Naive thymus-derived CD8-positive, alpha-beta T cell (primary cell): ENCODE measurements at places on chromosomes 12 and 14.

- no peak for DNase-seq
These were observed 84.1 kb downstream of the BCL11B start for GRCh38 chr14:99187858-99188257.

GRCh38 chr14:69901113-69901951 lies 22.1 kb downstream of the SMOC1 start:
- no peak for DNase-seq

DNA sequence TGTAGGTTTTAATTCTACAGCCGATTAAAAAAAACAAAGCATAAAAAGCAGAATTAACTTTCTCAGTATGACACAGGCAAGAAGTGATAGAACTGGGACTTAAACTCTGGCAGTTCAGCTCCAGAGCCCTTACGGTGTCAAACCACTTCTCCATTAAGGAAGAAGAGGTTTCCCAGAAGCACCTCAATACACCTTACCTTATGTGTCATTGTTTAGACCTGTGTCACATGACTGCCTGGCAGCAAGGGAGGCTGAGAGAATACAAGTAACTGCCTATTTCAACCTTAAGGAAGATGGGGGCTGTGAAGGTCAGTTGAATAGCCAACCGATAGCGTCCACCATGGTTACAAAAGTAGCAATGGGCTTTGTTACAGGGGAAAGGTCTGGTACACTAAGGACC lies 54.6 kb upstream of the ARHGAP5 start:
- DNase-seq = no peak

DNA sequence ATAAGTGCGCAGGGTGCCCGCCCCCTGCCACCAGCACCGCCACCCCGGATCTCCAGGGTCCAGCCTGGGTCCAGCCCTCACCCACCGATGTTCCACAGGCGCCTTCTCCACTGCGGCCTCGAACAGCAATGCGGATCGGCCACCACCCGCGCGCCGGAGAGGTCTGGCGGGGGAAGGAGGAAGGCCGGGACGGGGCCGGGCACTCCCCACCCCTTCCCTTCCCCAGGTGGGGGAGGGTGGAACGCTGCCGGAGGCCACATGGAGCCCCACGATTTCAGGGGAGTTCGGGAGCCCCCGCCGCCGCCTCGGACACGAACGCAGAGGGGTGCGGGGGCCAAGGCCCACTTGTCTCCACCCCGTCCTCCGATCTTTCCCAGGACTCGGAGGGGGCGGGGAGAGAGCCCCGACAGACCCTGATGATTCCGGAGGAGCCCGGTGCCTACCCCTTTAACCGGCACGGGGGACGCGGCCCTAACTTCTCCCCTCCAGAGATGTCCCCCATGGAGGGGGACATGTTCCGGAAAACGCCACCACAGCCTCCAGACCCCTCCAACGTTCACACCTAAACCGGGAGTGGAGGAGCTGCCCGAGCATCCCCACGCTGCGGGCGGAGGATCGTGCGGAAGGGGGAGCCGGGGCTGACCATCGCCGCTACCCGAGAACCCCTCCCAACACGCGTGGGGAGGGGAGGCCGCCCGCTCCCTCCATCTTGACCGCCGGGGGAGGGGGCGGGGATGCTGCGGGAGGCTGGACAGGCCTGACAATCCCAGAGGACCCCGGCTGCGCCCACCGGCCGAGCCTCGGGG lies 1.1 kb downstream of the ATXN2 start:
- DNase-seq = peak; percentile 28

GRCh38 chr12:64187794-64188193 lies 34.3 kb downstream of the KICS2 start:
- DNase-seq = no peak

GRCh38 chr12:24143928-24144327 lies 194.5 kb upstream of the SOX5 start:
- DNase-seq = no peak

- DNase-seq = no peak
These were observed 180.9 kb downstream of the CALM1 start for GRCh38 chr14:90577661-90578282.

- no peak for DNase-seq
These were observed 178.6 kb downstream of the TMEM132C start for GRCh38 chr12:128445415-128446127.

- no peak for DNase-seq
These were observed 42.2 kb downstream of the TAOK3 start for GRCh38 chr12:118330421-118331018.

DNA sequence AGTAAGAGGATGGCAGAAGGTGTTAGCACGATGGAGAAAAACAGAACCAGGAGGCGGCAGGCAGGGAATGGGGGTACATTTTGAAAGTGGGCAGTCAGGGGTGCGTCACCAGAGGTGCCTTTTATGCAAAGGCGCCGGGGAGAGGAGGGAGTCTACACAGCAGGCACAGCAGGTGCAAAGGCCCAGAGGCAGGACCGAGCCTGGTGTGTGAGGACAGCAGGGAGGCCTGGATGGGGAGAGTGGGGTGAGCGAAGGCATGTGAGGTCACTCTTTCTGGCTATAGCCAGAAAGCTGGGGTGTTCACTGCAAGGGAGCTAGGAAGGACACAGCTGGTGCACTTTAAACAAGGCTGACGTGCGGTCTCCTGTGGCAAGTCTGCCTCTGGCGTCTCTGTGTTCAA lies 65.0 kb downstream of the NCOR2 start:
- no peak for DNase-seq

DNA sequence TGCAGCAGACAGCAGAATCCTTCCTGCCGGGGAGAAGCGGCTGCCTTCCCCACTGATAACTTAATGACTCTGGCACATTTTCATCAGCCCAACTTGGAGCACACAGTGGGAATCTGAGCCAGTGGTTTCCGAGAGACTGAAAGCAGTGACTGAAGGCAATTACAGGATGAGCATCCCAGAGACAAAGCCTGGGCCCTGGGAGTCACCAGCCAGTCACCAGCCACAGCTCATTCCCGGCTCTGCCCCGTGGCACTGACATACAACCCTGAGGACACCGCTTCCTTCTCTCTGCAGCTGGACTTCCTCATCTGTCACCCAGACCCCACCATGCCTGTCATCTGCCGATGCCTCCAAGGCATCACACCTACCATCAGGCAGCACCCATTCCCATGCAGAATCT lies 192.3 kb downstream of the DPF3 start:
- no peak for DNase-seq

DNA sequence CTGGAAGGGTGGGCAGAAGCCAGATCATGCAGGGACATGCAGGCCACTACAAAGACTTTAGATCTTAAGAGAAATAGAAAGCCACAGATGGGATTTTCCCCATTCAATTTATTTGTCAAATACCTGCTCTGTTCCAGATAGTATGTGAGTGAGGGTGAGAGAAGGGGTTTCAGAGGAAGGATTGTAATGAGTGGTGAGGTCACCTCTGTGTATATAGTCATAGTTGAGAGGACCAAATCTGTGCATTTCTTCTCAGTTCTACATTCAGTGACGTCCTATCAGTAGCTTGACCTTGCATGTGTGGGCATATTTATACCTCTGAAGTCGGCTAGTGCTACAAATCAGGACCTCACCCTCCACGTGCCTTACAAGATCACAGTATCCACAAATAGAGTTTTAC lies 31.2 kb upstream of the RBM19 start:
- DNase-seq = no peak

DNA sequence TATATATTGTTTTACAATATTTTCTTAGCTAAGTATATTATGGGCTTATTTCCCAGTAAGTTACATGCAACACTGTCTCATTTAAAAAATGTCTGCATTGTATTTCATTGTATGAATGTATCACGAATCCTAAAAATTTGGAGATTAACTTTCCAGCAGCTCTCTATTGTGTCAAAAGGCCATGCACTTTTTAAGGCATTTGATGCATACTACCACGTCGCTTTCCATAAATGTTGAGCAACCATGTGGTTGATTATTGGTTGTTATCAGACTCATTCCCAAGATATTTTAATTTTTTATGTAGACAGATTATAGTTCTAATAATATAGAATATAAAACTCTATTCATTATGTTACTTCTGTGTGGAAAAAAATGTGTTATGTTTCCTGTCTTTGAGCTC lies 79.9 kb downstream of the SMOC1 start:
- no peak for DNase-seq

DNA sequence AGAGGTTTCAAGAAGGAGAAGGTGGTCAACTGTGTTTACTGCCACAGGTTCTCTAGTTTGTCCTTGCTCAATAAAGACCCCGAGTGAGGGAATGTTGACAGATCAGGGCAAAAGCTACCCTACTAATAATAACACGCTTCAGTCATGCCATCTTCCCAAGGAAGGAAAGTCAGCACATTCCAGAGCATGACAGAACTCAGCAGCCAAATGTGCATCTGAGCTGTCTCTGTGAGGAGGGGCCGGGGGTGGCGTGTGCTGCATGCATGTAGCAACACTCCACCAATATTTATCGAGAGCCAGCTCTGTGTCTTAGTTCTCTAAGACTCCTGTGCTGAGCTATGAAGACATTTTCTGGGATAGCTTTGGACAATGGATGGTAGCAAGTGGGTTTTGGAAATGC lies 260.4 kb downstream of the DPF3 start:
- DNase-seq = no peak

DNA sequence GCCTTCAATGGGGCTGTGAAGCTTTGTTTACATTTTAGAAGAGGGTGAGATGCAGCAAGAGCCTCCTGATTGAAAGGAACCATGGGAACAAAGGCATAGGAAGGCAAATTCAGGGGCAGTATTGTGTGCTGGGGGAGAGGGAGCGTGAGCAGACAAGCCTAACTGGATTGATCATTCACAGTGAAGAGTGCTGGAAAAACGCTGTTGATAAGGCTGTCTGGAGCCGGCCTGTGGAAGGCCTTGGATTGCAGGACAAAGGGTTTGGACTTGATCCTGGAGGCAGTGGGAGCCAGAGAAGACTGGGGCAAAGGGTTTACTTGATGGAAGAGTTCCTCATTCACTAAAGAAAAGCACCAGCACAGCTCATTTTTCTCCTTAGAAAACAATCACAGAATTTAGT lies 160.5 kb downstream of the PAH start:
- DNase-seq = no peak

DNA sequence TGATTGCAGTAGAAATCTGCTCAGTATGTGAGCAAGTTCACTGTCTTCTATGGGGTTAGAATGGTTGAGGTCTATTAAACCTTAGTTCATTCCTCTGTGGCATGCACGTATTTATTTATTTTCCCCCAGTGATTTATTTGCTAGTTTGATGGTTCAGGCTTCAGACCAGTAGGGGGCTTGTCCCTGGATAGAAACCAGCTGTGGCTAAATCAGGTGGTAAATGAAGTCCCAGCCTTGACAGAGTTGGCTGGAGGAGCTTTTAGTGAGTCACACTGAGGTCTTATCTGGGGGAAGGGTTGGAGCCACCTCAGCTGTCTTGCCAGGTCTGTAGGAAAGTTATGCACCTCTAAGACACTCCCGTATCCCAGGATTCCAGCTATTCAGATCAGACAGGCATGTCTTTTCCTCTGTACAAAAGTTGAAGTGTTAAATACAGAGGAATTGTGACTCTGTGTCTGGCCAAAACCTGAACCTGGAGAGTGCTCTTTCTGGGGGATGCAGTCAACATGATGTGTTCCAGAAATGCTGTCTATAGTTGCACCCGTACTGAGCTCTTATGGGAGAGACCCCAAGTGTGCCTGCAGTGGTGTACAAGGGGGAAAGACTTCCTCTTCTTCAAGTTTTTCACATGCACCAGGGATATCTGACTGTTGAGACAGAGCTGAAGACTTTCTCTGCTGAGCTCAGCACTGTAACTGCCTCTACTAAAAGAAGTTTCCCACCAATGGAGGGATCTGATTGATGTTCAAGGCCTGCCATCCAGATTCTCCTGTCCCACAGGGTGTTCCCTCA lies 1322.1 kb downstream of the TMEM121 start:
- peak; percentile 12 for DNase-seq

GRCh38 chr14:74579447-74580274 lies 32.4 kb downstream of the LTBP2 start:
- DNase-seq = peak; percentile 14

DNA sequence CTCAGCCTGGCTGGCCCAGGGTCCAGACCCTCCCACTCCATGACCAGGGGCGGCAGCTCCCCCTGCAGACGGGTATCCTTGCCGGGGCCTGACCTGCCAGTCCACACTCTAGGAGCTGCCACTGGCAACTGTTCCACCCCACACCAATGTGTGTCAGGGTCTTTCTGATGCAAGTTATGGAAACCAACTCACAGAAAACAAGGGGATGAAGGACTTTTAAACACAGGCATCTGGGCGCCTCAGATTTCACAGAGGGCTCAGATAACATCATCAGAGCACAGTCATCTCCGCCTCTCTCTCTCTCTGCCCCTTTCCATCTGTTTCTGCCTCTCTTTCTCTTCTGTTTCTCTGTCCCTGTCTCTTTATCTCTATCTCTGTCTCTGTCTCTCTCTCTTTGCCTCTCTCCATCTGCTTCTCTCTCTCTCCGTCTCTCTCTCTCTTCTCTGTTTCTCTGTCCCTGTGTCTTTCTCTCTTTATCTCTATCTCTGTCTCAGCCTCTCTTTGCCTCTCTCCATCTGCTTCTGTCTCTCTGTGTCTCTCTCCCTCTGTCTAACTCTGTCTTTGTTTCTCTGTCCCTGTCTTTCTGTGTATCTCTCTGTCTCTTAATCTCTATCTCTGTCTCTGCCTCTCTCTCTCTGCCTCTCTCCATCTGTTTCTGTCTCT lies 67.4 kb upstream of the FBRSL1 start:
- DNase-seq = no peak

- DNase-seq = no peak
These were observed 245.9 kb upstream of the DDHD1 start for GRCh38 chr14:53399057-53399456.

DNA sequence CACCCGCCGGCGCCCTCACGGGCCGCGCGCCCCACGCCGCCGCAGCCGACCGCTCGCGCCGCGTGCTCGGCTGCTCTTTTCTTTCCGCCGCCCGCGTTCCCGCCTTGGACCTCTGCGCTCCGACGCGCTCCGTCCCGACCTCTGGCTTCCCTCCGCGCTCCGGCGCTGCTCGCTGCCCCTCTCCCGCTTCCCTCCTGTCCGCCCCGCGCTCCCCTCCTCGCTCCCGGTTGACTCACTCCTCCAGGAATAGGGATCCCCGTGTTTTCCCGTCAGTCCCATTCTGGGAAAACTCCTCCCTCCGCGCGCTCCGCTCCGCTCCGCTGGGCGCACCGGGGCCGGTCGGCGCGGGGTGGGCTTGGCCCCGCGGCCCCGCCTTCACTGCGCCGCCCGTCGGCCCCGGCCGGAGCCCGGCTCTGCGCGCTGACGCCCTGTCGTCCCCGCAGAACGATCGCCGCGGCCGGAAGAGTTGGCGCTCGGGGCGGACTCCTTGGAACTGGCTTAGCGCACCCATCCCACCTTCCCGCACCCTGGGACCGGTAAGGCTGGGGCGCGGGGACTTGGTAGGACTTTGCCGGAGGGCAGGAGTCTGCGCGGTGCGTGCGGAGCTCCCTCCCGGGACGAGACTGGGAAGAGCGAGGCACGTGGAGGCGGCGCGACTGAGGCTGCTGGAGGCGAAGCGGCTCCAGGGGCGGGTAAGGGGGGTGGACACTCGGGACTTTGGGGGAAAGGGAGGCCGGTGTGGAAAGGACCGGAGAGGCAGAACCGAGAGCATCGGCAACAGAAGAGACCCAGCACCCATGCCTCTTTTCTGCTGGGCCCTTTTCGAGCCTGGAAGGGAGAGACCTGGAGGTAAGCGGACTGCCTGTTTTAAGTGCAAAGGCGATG lies 550 bp downstream of the TEAD4 start:
- DNase-seq = no peak
